ENCODE measurements at places on chromosomes 5 and 9.

DNA sequence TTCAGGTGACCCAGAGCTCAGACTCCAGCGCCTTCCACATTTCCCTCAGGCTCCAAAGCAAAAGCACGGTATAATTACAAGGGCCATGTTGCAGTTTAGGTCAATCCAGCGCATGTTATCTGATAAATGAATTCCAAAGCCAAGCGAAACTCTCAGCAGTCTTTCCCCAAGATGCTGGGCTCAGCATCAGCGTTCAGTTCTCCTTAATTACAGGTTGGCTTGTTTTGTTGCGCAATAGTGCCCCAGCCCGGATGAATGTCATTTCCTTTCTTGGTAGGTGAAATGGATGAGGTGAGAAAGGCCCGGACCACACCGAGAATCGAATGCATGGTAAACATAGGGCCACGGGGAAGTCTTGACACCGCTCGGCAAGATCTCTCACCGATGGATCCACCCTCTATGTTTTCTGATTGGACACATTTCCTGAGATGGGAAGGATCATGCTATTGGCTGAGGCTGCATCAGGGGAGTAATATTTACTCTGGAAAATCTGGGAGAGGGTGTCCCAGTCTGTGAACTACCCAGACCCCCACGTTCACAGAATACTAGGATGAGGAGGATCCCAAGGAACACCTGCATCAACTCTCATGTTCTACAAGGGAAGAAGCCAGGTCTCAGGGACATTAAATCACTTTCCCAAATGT lies 221.2 kb upstream of the ANKRD55 start:
- DNase-seq: peak; percentile 20

GRCh38 chr9:35107297-35108290 lies 4.7 kb upstream of the STOML2 start:
- no peak for DNase-seq

DNA sequence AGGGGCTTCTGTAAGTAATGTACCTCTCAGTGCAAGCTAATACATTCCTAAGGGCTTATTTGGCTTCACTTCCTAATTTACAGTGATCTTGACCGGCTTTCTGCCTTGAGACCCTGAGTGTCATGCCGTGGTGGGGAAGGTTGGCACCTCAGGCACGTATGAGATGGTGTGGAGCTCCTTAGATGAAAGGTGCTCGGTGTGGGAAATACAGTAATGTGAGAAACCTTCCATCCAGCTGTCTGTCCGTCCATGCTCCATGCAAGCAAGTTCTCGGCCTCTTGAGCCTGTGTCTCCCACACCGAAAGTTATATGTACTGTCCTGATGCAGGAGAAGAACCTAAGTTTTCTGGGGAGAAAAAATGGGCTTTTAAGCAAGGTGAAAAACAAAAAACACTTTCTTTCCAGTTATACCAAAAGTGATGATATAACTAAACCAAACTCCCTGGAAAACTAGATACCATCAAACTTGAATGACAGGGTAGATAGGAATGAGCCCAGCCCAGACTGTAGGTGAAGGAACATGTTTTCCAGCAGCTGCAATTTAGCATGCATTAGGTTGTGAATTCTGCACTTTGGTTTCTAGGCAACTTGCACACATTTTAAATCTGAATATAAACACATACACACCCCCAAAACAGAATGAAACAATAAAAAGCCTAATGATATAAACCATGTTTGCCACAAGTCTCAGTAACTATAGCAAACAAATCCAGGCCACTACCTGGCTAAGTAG lies 279.6 kb downstream of the FANCC start:
- no peak for DNase-seq

DNA sequence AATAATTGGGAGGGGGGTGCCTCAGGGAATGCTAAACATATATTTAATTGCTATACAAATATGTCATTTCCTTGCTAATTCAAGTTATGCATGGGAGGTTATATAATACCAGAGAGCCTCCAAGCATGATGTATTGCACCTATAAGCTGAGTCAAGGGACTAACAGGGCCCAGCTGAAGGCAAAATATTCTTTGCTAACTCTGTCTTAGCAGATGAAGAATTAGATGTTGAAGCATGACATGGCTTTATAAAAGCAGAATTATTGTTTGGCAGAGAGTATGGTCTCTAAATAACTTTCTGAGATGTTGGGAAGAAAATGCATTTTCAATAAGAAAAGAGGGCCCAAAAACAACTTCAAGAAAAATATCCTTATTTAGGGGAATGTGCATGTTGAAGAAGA lies 60.4 kb downstream of the SGCD start:
- no peak for DNase-seq

GRCh38 chr9:111036429-111036789 lies 1.9 kb downstream of the LPAR1 start:
- DNase-seq: no peak

DNA sequence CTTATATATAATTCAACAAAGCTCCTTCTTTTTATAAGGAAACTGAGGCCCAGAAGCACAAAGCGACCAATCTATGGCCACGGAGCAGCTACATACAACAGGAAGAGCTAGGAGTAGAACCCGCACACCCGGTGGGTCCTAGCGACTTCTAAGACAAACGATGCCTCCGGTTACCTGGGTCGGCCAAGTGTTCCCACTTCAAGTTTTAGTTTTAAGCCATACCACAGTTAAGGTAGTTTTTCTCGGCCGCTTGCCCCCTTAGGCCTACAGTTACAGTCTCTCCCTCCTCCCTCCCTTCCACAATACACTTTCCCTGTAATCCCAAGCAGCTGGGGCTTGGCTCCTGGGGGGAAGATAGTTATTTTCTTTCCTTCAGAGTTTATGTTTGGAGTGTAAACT lies 533 bp downstream of the SREK1IP1 start:
- peak; percentile 41 for DNase-seq

DNA sequence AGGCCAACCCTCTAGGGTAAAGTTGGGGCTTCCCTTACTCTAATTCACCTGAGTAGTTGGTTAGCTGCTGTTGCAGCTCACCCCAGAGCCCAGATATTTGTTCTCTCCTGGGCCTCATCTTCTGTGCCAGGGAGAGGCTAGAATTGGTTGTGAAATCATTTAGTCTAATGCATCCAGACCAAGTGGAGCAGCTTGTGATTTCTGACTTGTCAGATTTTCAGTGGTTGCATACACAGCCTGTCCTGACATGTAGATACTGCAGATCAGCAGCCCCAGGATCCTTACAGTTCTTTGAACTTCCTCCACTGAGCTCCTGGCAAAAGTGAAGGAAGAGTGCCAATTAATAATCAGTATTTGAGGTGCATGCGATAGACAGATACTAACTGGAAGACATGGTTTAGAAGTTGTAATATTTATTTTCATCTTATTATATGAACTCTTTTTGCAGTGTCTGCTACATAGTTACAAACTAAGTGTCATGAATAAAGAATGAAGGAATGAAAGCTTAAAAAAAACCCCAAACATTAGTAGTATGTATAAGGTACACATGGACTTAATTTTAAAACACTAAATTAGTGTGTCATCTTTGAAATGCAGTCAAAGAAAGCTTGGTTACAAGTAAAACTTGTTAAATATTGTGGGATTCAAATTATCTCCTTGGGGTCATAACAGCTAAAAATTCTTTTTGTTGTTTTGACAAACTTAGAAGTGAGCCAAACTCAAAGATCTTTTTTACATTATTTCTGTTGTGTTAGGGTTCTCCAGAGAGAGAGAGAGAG lies 128.5 kb downstream of the VPS13A start:
- no peak for DNase-seq

GRCh38 chr5:157994906-157995519 lies 136.1 kb upstream of the CLINT1 start:
- peak; percentile 58 for DNase-seq

- DNase-seq: no peak
These were observed 67.2 kb downstream of the PSD2 start for GRCh38 chr5:139862803-139863202.

DNA sequence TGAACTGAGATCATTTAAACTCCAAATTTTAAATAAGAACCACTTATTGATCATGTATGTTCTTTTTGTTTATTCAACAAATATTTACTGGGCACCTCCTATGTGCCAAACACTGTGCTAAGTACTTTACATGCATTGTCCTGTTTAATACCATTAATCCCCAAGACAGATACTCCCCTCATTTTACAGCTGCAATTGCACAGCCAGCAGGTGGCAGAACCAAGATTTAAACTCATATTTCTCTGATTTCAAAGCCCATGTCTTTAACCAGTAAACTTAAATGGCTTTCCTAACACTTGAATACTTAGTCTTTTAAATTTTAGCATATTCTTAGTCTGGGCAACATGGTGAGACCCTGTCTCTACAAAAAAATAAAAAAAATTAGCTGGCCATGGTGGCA lies 43.4 kb upstream of the KIAA1958 start:
- DNase-seq: peak; percentile 36

- DNase-seq: no peak
These were observed 1.1 kb downstream of the PDCD1LG2 start for GRCh38 chr9:5511476-5511875.

- DNase-seq: no peak
These were observed 23.4 kb upstream of the SLC6A19 start for GRCh38 chr5:1177826-1178528.

DNA sequence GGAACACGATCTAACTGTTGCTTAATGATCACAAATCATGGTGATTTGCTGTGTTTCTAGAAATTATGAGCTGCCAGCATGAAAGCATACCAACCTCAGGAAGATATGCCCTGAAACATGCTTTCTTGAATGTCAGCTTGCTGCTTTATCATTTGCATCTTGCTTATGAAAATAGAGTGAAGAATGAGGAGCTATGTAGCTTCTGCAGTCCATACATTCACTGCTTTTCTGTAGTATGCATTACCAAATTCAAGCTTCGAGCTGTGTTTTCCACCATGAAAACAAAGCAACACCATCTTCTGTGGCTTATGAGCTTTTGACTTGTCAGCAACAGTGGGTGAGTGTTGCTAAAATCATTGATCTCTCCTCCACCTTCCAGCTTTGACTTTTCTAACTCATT lies 16.5 kb downstream of the F2RL2 start:
- DNase-seq: no peak

GRCh38 chr5:77423022-77423750 lies 68.9 kb downstream of the WDR41 start:
- no peak for DNase-seq

DNA sequence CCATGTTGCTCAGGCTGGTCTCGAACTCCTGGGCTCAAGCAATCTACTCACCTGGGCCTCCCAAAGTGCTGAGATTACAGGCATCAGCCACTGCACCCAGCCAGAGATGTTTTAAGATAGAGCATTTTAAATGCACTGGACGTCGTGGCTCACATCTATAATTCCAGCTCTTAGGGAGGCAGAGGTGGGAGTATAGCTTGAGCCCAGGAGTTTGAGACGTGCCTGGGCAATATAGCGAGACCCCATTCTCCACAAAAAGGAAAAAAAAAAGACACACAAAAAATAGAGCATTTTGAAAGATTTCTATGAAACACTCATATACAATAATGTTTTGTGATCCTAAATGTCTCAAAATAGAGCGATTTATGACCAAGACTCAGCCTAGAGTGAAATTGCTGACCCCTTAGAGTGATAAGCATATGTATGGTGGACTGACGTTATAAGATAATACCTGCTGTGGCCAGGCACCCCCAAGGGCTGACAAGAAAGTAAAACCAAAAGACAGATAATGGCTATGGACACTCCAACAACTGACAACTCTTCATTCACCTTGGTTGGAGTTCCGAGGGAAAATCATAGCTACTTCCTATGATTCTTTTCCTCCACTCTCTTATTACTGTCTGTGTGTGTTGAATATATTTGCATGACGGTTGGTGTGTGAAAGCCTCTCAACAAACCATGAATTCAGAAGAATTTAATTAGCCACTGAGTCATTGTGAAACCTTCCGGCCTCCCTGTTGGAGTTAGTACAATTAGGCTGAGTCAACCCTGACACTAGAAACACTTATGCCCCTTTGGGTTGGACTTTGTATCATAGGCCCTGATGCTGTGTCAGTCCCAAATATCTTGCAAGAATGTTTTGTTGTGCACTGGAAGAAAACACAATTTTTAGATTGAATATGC lies 526.5 kb upstream of the NUDT12 start:
- DNase-seq: no peak

DNA sequence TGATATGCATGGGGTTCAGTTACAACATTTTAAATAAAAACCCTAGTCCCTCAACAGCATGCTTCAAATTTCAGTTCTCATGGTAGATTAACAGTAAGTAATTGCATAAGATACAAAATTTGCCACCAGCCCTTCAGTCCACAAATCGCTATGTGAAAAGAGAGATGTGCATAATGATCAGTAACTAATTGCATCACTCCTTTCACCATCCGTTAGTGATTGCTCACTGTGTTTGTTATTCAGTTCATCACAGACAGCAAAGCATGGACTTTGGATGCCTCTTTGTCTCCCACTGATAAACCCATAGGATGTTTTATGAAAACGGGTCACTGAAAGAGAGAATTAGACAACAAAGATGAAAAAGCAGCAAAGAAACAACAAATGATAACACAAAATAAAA lies 103.2 kb downstream of the MCTP1 start:
- DNase-seq: no peak

GRCh38 chr5:159065135-159065534 lies 34.6 kb downstream of the EBF1 start:
- DNase-seq: no peak

GRCh38 chr5:94276048-94276447 lies 342.4 kb downstream of the KIAA0825 start:
- no peak for DNase-seq

GRCh38 chr9:93597142-93597706 lies 20.8 kb downstream of the PHF2 start:
- DNase-seq: no peak

GRCh38 chr5:94376672-94377345 lies 241.6 kb downstream of the KIAA0825 start:
- DNase-seq: no peak

- no peak for DNase-seq
These were observed 320.2 kb downstream of the CTNND2 start for GRCh38 chr5:11584017-11584416.

DNA sequence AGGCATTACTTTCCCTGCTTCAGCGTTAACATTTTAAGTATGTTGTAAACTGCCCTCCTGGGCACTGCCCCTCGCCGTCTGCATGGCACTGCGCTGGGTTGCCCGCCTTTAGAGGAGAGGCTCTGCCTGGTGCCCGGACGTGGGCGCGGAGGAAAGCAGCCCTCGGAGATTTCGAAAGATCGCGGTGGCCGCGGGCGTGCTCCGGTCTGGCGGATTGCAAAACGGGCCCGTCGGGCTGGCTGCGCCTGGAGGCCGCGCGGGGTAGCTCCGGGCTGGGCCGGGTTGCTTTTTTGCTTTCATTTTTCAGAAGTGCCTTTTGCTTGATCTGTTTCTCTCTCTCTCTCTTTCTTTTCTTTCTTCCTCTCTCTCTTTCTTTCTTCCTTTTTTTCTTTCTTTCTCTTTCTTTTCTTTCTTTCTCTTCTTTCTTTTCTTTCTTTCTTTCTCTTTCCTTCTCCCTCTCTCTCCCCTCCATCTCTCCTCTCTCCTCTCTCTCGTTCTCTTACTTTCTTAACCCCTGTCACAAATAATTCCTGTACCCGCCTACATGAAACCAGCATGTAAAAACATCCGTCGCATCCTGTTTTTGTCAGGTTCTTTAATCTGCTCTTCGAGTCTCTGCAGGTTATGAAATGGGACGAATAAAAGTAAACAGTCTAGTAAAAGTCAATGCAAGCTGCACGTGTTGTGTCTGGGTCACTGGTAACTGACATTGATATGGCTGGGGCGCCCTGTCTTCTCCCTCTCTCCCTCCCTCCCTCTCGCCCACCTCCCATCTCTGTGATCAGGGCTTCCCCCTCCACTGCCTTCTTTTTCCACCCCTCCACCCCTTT lies 1.7 kb downstream of the FST start:
- peak; percentile 47 for DNase-seq

GRCh38 chr9:119273984-119274665 lies 95.1 kb downstream of the BRINP1 start:
- no peak for DNase-seq

Measured in CD4-positive, alpha-beta T cell treated with Interleukin-17A for 4 hours (primary cell).